Cerebellar cortex (tissue), 1 donor: ENCODE measurements at places on chromosomes 4 and X.
A peak's percentile ranks its signal among the peaks of the same experiment; 100 is the strongest.

DNA sequence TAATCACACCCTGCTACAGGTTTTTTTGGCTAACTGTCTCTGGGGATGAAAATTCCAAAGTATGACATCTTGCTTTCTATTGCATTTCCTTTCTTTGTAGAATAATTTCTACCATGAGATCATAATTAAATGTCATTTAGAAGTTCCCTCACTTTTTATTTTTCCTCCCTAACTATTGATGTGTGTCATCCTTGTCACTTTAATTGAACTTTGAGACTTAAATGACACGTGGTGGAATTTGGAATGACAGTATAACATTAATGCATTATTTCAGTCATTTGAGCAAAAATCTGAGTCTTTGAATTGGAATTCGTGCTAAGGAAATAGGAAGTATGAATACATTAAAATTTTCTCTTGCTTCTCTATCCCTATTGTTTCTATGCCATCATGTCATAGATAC, 745.4 kb downstream of the PDHA2 start:
- DNase-seq = no peak

DNA sequence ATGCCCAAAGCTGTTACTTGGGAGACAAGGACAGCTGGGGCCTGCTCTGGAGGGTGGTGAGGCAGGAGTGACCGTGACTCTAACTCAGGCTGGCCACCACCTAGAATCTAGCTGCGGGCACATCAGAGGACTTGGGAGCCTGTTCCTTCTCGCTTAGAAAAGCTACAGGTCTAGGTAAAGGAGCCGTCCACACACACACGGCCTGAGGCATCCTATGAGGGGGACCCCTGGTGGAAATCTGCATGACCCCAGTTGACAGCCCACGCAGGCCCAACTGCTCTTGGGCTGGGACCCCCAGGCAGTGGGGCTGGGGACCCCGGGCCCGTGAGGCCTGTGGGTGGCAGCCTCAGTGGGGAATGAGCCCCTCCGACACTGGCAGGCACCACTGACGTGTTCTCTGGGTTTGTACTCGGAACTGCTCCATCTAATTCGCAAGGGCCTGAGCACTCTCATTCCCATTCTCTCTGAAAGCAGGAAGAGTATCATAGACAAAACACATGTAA, 75.6 kb downstream of the ACOX3 start:
- no peak for DNase-seq

DNA sequence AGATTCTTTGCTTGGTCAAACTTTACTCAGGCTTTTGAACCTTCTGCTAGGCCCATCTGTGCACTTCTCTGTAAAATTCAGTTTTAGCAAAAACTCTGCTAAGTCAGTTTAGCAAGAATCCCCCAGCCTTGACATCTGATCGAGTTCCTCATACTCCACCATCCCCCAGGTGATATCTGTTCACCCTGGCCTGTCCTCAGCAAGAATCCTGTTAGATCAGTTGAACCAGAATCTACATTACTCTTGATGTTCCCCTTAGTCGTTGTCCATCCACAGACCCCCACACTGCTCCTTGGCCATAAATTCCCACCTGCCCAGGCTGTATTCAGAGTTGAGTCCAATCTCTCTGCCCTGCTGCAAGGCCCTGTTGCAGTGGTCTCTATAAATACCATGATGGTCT, 162.6 kb downstream of the ZNF674 start:
- DNase-seq = no peak

DNA sequence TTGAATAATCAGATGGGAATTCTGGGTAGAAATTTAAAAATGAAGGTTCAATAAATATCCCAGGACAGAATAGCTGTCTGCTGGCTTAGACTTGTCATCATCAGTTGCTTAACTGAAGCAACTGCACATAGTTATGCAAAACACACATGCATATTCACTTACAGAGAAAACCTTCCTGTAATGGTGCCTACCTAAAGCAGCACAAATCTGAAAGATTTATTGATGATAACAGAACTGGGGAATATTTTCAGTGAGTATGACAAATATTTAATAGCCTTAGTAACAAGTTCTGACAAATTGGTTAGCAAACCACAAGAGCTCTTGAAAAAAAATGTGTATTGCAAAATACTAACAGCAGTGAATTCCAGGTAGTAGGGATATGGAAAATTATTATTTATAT, 606.8 kb upstream of the BOD1L1 start:
- DNase-seq = no peak

DNA sequence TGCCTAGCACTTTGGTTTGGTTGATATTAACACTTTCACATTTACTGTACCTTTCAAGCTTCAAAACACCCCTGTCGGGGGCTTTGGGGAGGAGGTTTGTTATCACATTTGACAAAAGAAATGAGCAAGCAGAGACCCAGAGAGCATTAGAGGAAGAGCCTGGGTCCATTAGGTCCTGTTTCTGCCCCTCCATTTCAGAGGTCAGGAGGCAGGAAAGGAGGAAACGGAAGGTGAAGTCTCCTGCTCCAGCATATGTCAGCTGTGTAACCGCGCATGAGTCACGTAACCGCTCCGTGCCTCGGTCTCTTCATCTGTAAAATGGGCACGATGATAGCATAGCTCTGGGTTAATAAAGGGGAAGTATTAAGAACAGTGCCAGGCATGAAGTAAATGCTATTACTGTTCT, 201.9 kb upstream of the BCOR start:
- DNase-seq = no peak

GRCh38 chr4:11097725-11098124, 331.0 kb downstream of the HS3ST1 start:
- DNase-seq = no peak

- DNase-seq = no peak
Measured at GRCh38 chr4:102585329-102585728, 84.2 kb downstream of the NFKB1 start.

DNA sequence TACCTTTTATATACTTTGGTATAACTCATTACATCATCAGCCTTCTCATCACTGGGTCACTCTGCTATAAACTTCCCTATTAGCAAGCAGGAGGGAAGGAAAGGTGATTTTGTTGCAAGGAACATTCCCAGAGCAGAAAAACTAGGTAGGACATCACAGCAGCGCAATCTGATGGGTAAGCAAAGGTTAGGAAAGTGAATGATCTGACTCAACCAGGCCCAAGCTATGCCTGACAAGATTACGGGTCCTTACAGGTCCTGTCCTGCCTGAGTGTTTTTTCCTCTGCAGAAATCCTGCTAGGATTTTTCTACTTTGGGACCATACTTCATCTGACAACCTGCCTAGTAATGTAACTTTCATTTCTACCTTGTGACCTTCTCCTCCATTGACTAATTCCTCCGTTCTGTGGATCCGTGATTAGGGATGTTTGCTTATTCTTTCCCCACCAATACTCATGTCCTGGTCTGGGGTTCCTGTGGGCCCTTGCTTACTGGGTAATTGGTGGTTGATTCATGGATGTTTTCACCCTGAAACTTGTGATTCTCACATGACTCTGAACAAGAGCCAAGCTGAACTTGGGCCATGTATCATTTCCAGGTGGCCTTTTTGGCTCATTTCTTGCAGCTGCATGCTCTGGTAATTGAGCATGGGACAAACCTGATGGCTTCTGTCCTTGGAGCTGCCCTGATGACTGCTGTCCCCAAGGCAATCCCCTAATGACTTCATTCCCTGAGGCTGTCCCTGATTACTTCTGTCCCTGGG, 111.9 kb upstream of the KIT start:
- DNase-seq = no peak

GRCh38 chr4:61924131-61924530, 724.0 kb downstream of the ADGRL3 start:
- no peak for DNase-seq

DNA sequence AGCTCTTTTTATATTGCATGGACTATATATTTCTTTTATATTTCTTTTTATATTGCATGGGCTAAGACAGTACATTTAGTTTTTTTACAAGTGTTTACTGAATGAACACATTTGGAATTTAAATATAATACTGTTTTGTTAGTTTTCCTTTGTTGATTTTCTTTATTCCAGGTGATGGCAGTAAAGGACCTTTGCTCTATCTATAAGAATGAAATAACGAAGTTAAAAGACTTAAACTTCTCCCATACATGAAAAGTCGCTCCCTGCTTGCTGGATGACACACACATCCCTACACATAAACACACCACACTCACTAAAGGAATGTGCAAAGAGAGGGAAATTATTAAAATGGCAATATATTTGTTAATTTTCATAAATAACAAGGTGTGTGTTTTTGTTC, 102.5 kb upstream of the ANXA10 start:
- DNase-seq = no peak

DNA sequence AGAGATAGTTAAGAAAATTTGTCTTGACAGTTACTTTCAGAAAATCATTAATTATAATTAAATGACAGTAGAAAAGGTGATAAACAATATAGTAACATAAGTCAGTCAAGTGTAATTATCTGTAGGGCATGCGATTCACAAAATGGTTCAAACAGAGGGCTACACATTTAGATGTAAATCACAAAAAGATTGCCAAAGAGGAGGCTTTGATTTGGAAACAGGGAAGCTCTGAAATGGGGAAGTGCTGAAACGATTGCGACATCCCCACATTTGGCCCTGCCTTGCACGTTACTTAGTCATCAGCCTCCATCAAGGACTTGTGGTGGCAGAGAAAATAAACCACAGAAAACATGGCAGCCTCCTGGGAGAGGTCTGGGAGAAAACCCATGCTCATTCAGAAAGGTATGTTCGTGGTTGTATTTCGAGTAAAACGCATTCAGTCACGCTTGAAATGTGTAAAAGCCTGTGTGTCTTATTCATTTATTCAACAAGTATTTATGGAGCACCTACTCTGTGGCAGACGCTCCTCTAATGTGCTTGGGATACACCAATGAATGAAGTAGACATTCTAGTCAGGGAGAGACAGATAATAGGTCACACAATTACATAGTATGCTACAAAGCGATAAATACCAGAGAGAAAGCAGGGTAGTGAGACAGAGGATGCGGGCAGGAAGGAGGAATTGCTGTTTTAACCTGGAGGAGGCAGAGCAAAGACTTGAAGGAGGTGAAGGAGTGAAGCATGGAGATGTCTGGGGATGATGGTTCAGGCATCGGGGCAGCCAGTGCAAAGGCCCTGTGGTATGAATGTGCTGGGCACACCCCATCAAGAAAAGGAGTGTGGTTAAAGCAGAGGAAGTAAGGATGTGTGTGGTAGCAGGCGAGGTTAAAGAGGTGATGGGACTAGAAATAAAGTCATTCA, 7.8 kb downstream of the RBM47 start:
- DNase-seq = no peak

DNA sequence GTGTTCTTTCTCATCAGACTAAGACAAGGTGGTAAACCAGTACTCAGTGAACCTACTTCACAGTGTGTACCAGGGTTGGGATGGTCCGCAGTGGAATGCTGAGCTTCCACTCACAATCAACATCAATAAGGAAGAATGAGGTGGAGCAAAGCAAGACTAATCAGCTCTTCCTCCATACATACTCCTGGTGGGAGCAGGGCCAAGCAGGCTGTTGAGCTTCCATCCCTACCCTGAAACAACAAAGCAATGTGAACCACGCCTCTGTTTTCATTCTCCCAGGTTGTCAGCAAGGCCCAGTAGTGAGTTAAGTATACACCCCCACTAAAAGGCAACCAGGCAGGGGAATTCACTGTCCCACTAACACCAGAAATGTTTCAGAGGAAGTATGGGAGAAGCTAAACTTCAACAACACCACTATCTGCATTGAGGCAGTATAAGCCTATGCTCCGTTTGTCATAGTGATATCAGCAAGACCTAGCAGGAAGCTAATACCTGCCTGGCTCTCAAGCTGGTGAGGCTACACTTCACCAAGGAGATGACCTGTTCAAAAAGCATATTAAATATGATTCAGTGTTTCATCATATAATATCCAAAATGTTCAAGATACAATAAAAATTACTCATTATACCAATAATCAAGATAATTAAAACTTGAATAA, 109.5 kb downstream of the DDX60 start:
- DNase-seq = no peak

DNA sequence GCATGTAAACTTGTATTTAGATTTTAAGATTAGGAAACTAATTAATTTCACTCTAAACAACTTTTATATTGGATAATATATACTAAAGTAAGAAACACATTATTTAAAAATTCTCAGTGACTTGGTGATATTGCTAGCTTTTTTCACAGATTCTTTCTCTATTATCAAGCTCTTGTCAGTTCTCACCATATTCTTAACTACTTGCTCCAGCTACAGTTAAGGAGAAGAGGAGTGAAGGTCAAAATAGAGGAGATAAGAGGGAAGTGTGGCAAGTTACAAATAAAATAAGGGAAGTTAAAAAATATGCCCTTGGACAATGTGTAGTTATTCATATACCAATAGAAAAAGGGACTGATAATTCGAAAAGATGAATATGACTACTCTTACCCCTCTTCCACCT, 34.7 kb upstream of the NAF1 start:
- DNase-seq = no peak

DNA sequence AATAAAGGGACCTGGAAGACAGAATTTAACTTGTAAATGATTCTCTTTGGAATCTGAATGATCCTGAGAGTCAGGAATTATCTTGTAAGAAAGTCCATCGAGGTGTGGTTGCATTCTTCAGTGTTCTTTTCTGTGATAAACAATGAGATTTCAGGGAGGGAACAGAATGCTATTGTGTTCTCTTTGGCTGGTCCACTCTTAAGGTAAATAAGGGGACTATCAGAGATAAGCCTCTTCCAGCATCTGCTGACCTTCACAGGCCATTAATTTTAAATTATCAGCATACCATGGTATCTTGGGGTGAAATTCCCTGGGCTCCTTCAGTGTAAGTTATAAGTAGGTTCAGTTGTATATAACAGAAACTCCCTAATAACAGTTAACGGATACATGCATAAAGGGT, 107.1 kb upstream of the ARHGAP24 start:
- DNase-seq = no peak

- DNase-seq = no peak
Measured at GRCh38 chrX:118878977-118879376, 55.4 kb downstream of the ZCCHC12 start.

- DNase-seq = no peak
Measured at GRCh38 chr4:144342949-144343760, 202.6 kb upstream of the GYPA start.

DNA sequence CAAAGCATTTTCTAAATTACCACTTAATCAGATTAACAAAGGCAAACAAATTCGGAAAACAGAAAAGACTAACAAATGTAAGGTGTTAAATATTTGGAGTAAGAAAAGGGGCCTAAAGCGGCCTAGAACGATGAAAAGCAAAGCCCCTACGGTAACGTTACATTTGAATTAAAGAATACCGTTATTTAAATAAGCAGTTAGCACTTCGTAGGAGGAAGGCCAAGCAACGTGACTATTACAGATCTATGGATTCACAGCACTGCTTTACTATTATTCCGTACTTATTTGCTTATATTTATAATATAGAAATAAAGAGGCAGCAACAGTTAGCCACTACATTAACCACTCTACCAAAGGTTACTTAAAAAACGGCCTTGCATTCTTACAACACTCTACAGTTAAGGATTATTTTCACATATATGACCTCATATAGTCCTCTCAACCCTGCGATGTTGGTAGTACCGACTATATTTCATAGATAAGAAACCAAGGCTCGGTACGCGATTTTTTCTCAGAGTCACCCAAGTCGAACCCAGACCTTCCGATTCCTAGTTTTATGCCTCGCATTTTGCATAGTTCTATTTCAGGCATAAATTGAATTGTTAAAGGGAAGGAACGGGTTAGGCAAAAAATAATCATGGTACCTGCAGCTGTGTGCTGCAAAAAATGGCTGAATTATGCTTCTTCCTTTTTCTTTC, 2.9 kb downstream of the KLHL15 start:
- DNase-seq = peak; percentile 23

- DNase-seq = no peak
Measured at GRCh38 chrX:78321809-78322208, 5.6 kb downstream of the CYSLTR1 start.
